Chondrocyte (in vitro differentiated cells): ENCODE measurements at places on chromosomes 1 and 21. TPM values are rescaled to one million over a fixed set of nuclear protein-coding genes. Genes with fewer than 3 reads are reported as not detected.

GRCh38 chr1:31497601-31498000, 78.7 kb upstream of the TINAGL1 start:
- no peaks in the 10 kb centered on the region for H3K36me3 ChIP-seq
- DNase-seq, result no peak
- H3K4me3 ChIP-seq, result no peak overlapping the region

DNA sequence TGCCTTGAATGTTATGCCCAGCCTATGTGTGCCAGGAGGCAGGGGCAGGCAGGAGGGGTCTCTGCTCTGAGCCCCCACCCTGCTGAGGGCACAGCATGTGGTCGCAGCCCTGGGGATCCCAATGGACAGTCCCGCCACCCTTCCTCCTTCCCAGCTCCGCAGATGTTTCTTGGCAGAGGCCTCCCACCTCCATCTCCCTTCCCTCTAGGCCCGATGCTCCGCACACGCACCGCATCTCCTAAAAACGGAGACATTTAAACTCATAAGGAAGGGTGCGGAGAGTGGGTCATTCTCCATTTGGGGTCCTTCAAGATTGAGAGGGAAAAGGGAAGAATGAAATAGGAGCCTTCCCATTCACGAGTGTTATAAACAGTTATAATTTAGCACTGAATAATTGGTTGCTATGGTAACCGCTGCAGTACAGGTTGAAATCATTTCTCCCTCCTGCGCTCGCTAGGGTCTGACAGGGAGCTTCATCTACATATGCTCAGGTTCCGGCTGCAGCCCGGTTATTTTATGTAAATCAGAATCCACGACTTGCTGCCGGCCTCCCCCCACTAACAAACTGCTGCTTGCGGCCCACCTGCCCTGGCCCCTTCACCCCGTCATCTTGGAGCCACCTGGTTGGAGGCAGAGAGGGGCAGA, 16.0 kb downstream of the CHD5 start:
- H3K27ac ChIP-seq, result no peak overlapping the region
- peaks cover 39% of the 10 kb centered on the region for H3K27me3 ChIP-seq
- DNase-seq, result no peak
- H3K36me3 ChIP-seq, result peaks cover 3% of the 10 kb centered on the region
- H3K4me3 ChIP-seq, result no peak overlapping the region

DNA sequence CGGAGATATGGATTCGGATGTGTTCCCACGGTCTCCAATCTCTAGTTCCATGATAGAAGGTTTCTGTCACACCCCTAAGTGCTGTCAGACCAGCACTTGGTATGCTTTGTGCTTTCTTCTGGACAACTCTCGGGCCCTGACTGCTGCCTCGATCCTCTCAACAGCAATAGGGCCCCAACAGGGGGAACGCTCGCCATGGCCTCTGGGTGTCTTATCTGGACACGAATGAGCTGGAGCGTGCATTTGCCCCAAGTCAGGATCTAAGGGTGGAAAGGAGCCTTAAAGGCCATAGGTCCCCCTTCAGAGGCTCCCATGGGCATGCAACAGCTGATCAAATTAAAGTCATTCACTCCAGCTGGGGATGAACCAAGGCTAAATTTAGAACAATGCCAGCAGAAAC, 76.8 kb downstream of the TCP10L start:
- H3K27ac ChIP-seq, result no peak overlapping the region
- H3K4me1 ChIP-seq, result no peaks in the 10 kb centered on the region
- peaks cover 2% of the 10 kb centered on the region for H3K27me3 ChIP-seq

DNA sequence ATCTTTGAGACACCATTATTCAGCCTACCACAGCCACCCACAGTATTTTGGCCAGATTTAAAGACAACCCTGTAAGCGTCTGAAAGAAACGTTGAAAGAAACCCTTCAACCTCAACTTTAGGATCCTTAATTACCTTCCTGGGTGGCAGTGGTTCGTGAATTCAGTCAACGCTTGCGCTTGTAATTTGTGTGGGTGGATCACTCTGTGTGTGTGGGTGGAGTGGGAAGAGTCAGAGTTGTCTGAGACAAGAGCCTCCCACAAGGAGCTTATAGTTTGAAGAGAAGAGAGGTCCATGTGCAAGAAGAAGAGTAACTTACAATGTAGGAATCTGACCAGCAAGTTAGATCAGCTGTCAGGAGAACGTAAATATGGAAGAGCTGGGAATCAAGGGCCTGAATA, 8.4 kb downstream of the COQ8A start:
- no peak for DNase-seq
- H3K4me3 ChIP-seq, result no peak overlapping the region
- H3K4me1 ChIP-seq, result peaks cover 5% of the 10 kb centered on the region
- H3K27ac ChIP-seq, result no peak overlapping the region

SPRR1A gene
- not detected in 3 replicates for total RNA-seq

NDC1 gene
- 7.0 to 9.7 TPM (median 8.6 TPM) in 3 replicates for total RNA-seq

DNM3 gene
- total RNA-seq, result 11.7 to 23.7 TPM (median 12.4 TPM) in 3 replicates

PTGER3 gene
- 2.0 to 7.9 TPM (median 2.5 TPM) in 3 replicates for total RNA-seq

SPRR2A gene
- not detected in 3 replicates for total RNA-seq
